ENCODE measurements at places on chromosomes 4 and X. TPM values are rescaled to one million over a fixed set of nuclear protein-coding genes. Genes with fewer than 3 reads are reported as not detected.

Gene HAND2
- 23.6 TPM for total RNA-seq

DNA sequence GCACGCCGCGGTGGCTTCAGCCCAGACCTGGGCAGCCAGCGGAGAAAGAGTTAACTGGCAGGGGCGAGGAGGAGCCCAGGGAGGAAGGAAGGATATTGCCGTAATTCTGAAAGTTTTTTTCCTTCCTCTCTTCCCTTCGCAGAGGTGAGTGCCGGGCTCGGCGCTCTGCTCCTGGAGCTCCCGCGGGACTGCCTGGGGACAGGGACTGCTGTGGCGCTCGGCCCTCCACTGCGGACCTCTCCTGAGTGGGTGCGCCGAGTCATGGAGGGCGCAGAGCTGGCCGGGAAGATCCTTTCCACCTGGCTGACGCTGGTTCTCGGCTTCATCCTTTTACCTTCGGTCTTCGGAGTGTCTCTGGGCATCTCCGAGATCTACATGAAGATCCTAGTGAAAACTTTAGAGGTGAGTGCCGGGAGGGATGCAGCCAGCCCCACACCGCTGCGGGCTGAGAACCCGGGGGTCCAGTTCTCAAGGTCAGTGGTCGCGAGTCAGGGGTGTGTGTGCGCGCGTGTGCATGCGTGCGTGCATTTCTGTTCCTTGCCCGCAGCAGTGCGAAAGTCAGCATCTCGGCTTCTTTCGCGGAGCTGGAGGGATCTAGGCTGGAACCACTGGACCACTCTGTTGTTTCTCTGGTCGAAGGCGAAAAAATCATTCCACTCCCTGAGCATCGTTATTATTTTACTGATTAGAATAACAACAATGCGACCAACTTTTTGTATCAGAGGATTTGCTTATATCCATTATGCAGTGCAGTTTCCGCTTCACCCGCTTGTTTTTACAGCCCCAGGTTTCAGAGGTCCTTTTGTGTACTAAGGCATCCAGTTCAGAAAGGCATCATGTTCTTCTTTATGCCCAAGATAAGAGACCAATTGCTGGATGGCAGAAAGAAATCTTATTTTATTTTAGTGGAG is 709 bp downstream of the GPAT3 start:
- DNase-seq = peak; percentile 18

- DNase-seq = no peak
Observed at GRCh38 chr4:182215148-182215547, 28.1 kb upstream of the TENM3 start.

GRCh38 chr4:61911313-61911756 is 711.2 kb downstream of the ADGRL3 start:
- DNase-seq = no peak

- no peak for DNase-seq
Observed at GRCh38 chrX:118523920-118524319, 28.3 kb downstream of the DOCK11 start.

DNA sequence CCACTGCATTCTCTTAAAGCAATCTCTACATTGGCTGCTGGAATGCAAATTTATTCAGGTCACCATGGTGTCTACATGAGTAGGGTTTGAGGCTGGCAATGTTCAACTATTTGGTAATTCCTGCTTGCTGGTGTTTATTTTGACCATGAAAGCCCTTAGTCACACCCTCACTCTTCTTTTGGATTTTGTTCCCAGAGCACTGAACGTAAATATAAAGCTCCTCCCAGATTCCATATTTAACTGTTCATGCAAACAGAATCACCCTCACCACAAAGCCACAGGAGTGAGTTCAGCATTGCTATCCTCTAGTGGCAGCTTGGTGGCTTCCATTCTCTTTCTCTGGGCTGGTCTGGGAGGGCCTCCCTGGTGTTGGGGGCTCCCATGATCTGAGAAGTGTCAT is 82.8 kb downstream of the LNX1 start:
- DNase-seq = no peak
